Effector memory CD4-positive, alpha-beta T cell (primary cell): ENCODE measurements at places on chromosomes 16 and 17.

DNA sequence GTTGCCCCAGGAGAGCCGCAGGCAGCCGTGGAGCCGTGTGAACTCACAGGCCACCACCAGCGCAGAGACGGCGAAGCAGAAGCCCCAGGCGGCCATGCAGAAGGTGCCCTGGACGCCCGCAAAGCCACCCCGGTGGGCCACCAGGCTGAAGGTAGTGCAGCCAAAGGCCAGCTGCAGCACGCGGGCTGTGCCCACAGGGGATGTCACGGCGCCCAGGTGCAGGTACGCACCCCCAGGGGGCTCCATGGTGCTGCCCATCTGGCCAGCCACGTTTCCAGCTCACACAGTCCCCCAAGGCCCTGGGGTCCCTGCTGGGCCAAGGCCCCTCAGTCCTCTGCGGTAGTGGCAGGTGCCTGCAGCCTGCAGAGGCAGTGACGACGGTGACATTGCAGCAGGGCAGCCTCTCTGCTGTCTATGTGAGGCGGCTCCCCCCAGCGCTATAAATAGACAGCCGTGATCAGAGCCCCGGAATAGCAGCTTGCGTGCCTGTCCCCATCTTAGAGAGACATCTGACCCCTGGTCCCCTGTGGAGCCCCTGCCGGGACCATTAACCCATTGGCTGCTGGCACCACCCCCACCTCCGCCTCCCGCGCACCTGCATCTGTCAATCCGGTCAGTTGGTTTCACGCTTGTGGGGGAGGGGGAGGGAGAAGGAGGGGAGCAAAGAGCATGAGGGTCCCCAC, 4.5 kb upstream of the PYCR1 start:
- no peaks in the 10 kb centered on the region for H3K36me3 ChIP-seq
- H3K27me3 ChIP-seq = peaks cover 6% of the 10 kb centered on the region
- H3K27ac ChIP-seq = no peak overlapping the region
- no peak overlapping the region for H3K4me3 ChIP-seq
- DNase-seq = no peak
- peaks cover 5% of the 10 kb centered on the region for H3K4me1 ChIP-seq

DNA sequence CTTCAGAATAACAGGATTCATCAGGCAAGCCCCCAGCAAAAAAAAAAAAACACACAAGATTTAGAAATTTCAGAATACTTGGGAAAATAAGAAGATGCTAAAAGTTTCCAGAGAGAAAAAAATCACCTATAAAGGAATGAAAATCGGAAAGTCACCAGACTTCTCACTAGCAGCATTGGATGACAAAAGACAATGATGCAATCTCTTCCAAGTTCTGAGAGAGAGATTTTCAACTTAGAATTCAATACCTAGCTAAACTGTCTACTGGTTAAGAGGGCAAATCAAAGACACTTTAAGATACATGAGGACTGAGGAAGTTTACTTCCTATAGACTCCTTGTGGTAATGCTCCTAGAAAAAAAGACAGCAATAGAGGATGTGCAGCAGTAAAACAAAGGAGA, 23.9 kb upstream of the TNS4 start:
- H3K36me3 ChIP-seq = no peaks in the 10 kb centered on the region
- DNase-seq = no peak
- no peak overlapping the region for H3K4me3 ChIP-seq
- no peaks in the 10 kb centered on the region for H3K27me3 ChIP-seq
- H3K4me1 ChIP-seq = peaks cover 7% of the 10 kb centered on the region

- H3K27me3 ChIP-seq = no peaks in the 10 kb centered on the region
- peaks cover 71% of the 10 kb centered on the region for H3K4me1 ChIP-seq
- H3K4me3 ChIP-seq = peak overlapping the region; percentile 91
- DNase-seq = no peak
These were observed 316.3 kb downstream of the SEC14L1 start for GRCh38 chr17:77456951-77457548.

- no peak overlapping the region for H3K27ac ChIP-seq
- H3K36me3 ChIP-seq = no peaks in the 10 kb centered on the region
- no peaks in the 10 kb centered on the region for H3K4me1 ChIP-seq
- no peak overlapping the region for H3K4me3 ChIP-seq
- H3K27me3 ChIP-seq = no peaks in the 10 kb centered on the region
These were observed 182.4 kb downstream of the DNAH9 start for GRCh38 chr17:11780621-11781020.

- H3K27ac ChIP-seq = no peak overlapping the region
- no peak overlapping the region for H3K4me3 ChIP-seq
These were observed 211.7 kb upstream of the CDH5 start for GRCh38 chr16:66154801-66155200.

DNA sequence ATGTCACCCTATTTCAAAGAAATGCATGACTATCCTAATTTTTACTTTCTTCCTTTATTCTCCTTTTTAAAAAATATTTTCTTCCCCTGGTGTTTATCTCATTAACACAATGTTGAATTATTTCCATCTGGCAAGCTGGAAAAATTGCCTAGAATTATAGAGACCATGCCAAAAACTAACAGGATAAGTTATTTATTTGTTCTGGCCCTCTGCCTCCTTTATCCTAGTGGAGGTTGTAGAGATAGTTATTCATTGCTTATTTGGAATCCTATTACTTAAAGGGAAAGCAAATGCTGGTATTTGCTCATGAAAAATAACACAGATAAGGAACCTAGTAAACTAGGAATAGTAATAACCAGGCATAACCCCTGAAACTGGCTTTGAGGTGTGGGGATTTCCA, 684.9 kb upstream of the KIF2B start:
- H3K27ac ChIP-seq = no peak overlapping the region
- no peaks in the 10 kb centered on the region for H3K27me3 ChIP-seq
- DNase-seq = no peak
- no peaks in the 10 kb centered on the region for H3K36me3 ChIP-seq
- no peak overlapping the region for H3K4me3 ChIP-seq

DNA sequence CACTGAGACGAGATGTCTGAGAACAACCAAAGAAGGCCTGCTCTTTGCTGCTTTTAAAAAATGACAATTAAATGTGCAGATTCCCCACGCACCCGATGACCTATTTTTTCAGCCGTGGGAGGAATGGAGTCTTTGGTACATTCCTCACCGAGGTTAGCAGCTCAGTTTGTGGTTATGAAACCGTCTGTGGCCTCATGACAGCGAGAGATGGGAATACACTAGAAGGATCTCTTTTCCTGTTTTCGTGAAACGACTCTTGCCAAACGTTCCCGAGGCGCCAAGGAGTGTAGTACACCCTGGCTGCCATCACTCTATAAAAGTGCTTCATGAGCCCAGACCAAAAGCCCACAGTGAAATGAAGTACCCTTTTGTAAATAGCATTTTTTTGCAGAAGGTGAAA, 87.8 kb downstream of the CRISPLD2 start:
- no peaks in the 10 kb centered on the region for H3K36me3 ChIP-seq
- H3K4me1 ChIP-seq = no peaks in the 10 kb centered on the region
- no peak for DNase-seq
- H3K4me3 ChIP-seq = no peak overlapping the region
- H3K27me3 ChIP-seq = no peaks in the 10 kb centered on the region
- no peak overlapping the region for H3K27ac ChIP-seq

GRCh38 chr16:78483124-78483992, 383.9 kb downstream of the WWOX start:
- no peaks in the 10 kb centered on the region for H3K4me1 ChIP-seq
- no peak overlapping the region for H3K27ac ChIP-seq
- no peaks in the 10 kb centered on the region for H3K27me3 ChIP-seq
- H3K4me3 ChIP-seq = no peak overlapping the region
- no peak for DNase-seq

DNA sequence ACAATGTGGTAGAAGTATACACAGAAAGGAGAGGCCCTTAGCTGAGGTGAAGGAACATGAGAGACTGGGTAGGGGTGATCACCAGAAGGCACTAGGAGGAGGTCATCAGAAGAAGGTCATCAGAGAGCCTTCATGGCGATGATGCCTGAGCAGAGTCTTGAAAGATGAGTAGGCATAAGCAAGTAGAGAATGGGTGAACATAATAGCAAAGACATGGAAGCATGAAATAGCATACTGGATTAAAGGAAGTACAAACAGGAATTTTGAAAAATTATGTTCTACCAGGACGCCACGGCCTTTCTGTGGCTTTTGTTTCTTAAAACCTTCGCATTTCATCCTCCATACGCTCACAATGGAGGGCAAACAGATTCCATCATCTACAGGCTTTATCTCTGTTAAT, 2.9 kb downstream of the IKZF3 start:
- no peaks in the 10 kb centered on the region for H3K27me3 ChIP-seq
- H3K27ac ChIP-seq = peak overlapping the region; percentile 91
- no peaks in the 10 kb centered on the region for H3K36me3 ChIP-seq

GRCh38 chr16:25256695-25257469, 763 bp downstream of the ZKSCAN2 start:
- H3K27ac ChIP-seq = peak overlapping the region; percentile 86
- H3K4me1 ChIP-seq = peaks cover 26% of the 10 kb centered on the region
- no peak for DNase-seq

DNA sequence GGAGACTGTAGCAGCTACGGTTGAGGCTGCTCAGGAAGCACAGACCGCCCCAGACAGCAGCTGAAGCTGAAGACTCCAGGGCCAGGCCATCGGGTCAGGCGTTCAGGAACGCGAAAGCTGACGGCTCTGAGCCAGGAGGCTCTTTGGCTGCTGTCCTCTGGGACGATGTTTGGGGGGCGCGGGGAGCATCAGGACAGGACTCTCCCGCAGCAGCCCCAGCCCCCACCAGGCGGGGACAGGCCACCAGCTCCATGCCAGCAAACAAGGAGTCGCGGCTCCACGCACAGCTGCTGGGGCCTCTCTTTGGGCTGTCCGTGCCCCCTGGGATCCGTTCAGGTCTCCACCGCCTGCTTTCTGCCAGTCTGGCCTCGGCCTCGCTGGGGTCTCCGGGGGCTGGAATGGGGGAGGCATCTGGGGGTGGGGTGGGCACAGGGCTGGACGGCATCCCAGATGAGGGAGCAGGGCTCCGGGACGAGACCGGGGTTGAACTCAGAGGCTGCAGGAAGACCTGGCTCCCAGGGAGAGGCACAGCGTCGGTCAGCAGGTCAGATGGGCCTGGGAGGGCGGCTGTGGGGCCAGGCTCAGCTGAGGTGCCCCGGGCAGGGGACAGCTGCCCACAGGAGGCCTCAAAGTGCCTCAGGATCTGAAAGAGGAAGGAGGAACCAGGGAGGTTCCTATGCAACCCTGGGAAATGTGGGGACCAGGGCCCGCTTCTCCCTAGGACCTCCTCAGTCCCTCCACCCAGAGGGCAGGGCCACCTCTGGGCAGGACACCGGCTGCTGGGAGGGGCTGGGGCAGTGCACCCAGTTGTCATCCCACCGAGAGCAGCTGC, 6.3 kb upstream of the CEP131 start:
- DNase-seq = no peak
- H3K4me1 ChIP-seq = no peaks in the 10 kb centered on the region
- H3K36me3 ChIP-seq = peaks cover 49% of the 10 kb centered on the region
- no peak overlapping the region for H3K4me3 ChIP-seq
